Hippocampal formation (tissue), 2 donors: ENCODE measurements at places on chromosomes 1 and 21.
A peak's percentile ranks its signal among the peaks of the same experiment; 100 is the strongest.

DNA sequence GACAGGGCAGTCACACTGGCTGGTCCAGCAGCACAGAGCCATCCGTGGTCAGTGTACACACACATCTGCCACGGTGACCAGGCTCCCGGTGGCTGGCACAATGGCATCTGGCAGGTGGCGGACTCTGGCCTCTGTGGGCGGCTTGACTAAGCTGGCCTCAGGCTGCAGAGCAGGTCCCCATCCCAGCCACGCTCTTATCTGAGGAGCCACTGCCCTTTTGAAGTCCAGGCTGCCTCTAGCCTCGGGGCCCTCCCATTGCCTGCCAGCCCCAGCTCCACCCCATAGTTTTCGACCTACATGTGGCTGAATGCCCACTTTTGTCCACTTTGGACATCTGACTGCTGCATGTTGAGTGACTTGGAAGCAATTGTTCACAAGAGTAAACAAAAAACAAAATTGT lies 29.9 kb upstream of the EDN2 start:
- DNase-seq = no peak

DNA sequence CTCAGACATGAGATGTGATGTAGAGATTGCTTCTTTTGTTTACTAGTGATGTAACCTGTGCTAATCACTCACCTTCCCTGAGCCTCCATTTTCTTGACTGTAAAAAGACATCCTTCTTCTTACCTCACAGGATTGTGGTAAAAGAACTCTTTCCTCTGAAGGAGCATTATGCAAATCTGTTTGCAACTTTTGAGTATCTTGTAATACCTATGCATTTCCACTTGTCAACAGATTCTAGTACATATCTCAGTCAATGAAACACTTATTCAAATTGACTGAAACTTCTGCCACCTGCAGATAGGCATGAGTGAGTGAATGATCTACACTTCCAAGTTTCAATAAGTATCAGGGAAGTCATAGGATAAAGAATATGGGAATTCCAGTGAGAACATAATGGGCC lies 174.7 kb downstream of the HHIPL2 start:
- DNase-seq = no peak

DNA sequence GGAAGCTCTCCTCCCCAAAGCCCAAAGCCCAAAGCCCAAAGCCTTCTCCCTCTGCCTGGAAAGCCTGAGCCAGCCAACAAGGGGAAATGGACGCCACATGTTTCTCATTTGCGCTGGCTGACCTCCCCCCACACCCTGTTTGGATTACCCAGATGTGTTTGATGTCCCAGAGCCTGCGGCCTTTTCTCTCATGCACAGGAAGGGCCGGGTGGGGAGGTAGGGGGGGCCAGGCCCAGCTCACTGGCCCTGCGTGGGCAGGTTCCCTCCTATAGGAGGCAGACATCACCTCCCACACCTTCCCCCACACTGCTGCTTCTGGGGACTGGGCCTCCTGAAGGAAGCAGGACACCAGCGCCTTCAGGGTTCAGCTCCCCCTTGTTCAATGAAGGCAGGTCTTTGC lies 116.3 kb downstream of the NAV1 start:
- no peak for DNase-seq

GRCh38 chr1:90220941-90221693 lies 226.2 kb downstream of the ZNF326 start:
- no peak for DNase-seq

DNA sequence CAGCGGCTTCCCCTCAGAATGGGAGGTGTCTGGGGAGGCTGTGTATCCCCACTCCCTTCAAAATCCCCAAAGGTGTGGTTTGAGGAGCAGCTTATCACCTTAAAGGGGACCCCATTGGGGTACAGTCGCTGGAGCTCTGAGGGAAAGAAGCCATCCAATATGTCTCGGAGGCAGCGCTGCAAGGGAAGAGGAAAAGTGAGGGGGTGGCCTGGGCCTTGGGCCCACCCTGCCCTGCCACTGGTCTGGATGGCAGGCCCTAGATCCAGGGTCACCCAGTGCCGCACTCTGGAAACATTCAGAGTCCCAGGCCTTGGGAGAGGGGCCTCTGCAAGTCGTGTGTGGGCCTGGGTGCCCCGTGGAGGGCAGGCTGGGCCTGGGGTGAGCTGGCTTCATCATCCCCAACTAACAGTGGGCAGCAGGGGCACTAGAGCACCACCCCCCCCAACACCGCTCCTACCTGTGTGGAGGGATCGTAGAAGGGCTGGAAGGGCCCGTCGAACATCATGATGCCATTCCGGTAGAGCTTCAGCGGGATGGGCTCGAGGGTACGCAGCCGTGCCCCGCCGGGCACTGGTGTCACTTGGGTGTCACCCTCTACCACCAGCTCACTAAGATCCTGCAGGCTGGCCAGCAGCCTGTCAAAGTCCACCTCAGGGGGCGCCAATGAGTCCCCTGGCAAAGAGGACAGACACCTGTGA lies 5.6 kb downstream of the SH3BGRL3 start:
- DNase-seq = no peak

GRCh38 chr1:230191079-230191804 lies 124.2 kb downstream of the GALNT2 start:
- peak; percentile 48 for DNase-seq

DNA sequence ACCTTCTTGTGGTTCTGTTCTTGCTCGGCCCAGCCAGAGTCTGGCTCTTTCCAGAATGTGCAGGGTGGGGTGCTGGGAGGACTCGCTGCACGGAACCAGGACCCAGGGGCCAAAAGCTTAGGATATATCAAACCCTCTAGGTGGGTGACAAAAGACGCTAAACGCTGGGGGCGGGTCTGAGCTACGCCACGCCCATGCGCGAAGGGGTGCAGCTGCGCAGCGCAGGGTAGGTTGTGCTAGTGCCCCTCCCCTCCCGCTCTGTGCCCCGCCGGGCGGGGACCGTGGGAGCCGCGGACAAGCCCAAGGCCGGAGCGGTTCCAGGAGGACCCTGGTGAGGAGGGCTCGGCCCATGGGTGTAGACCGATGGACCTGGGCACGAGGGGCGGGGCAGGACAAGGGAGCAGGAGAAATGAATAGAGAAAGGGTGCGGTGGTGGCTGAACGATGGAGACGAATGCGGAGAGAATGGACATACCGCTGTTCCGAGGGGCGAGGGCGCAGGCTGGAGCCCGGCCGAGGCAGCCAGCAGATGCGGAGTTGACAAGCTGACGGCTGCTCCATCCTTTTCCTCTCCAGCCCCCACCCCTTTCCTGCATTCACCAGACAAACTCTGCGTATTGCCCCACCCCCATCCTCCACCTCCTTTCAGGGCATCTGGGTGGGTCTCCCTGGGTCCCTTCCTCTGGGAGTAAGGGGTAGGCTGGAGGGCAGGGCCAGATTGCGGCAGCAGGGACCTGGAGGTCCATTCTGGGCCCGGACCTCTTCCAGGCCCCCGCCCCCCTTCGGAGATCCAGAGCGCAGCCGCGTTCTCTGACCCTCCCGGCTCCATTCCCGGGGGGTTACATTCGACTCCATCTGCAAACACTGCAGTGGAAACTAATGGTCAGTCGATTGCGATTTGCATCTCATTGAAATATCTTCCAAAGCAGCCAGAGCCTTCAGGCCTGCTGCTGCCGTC lies at the start of gene RUSC1:
RUSC1 (plus strand) TSS at position 234 of the 957 bp plus-strand sequence. CDS start 880 bp downstream, outside the sequence.
- DNase-seq = peak; percentile 70

DNA sequence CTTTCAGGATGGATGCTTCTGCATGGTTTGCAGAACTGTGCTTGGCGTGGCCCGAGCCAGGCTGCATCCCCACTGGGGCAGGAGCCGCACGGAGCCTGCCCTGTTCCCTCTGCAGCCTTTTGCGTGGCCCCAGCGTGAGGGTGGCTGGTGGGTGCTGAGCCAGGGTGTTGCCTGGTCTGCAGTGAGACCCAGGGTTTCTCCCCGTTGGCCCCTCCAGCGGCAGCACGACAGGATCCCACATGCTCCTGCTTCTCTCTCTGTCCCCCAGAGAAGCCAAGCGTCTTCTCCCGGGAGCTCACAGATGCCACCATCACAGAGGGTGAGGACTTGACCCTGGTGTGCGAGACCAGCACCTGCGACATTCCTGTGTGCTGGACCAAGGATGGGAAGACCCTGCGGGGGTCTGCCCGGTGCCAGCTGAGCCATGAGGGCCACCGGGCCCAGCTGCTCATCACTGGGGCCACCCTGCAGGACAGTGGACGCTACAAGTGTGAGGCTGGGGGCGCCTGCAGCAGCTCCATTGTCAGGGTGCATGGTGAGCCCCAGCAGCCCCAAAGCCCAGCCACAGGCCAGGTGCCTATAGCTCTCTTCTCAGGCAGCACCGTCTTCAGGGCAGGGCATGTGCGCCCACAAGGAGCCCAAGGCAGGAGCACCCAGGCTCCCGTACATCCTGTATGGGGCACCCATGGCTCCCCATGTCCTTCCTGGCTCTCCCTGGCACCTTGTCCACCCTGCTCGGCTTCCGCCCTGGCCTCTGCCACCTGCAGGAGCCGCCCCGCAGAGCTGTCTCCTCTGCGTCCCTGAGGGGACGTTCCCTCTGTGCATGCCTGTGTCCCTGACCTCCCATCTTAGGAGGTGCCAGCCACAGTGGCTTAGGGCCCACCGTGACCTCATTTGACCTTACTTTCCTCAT lies 78.9 kb downstream of the OBSCN start:
- DNase-seq = no peak

- DNase-seq = no peak
Measured at GRCh38 chr1:93871366-93871765, 7.6 kb downstream of the DNTTIP2 start.

GRCh38 chr1:183807549-183808168 lies 2.7 kb downstream of the RGL1 start:
- DNase-seq = no peak

DNA sequence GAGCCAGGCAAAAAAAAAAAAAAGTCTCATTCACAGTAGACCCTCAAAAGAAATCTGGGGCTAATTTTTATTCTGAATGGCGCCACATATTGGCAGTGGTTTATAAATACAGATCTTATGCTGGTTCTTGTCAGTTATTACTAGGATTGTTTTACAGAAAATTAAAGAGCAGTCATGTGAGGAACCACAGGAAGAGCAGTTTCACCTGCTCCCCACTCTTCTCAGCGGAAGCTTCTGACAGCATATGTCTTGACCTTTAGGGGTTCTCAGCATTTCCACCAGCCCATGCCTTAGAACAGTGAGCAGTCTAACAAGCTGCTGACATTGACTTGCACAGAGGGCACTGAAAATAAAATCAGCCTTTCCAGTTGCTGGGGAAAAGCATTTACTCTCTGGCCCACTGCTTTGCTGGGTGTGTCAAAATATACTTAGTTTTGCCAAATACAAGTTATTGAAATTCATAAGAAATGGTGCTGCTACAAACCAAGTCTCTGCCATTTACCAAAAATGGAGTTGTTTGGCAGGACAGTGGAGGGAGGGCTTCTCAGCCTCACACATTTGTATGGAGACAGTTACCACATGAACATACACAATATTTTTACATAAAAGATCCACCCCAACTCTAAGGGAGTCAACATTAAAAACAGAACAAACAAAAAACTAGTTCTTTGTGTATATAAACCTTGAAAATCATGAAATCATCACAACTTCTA lies 144.2 kb downstream of the SYT2 start:
- no peak for DNase-seq

DNA sequence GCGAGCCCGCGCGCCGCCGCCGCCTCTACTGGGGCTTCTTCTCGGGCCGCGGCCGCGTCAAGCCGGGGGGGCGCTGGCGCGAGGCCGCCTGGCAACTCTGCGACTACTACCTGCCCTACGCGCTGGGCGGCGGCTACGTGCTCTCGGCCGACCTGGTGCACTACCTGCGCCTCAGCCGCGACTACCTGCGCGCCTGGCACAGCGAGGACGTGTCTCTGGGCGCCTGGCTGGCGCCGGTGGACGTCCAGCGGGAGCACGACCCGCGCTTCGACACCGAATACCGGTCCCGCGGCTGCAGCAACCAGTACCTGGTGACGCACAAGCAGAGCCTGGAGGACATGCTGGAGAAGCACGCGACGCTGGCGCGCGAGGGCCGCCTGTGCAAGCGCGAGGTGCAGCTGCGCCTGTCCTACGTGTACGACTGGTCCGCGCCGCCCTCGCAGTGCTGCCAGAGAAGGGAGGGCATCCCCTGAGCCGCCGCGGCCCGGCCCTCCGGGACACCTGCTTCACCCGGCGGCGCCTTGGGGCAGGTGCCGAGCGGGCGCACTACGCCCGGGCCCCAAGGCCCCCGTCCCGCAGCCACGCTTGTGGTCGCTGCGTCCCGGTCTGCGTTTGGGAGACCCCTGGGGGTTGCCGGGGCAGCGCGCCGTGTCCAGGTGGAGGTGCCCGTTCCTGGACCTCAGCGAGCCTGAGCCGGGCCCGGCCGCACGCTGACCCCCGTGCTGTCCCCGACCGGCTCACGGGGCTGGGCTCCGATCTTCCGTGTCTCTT lies 944 bp downstream of the B3GALT6 start:
- no peak for DNase-seq

GRCh38 chr1:156643778-156644092 lies 1.8 kb downstream of the BCAN start:
- DNase-seq = no peak

DNA sequence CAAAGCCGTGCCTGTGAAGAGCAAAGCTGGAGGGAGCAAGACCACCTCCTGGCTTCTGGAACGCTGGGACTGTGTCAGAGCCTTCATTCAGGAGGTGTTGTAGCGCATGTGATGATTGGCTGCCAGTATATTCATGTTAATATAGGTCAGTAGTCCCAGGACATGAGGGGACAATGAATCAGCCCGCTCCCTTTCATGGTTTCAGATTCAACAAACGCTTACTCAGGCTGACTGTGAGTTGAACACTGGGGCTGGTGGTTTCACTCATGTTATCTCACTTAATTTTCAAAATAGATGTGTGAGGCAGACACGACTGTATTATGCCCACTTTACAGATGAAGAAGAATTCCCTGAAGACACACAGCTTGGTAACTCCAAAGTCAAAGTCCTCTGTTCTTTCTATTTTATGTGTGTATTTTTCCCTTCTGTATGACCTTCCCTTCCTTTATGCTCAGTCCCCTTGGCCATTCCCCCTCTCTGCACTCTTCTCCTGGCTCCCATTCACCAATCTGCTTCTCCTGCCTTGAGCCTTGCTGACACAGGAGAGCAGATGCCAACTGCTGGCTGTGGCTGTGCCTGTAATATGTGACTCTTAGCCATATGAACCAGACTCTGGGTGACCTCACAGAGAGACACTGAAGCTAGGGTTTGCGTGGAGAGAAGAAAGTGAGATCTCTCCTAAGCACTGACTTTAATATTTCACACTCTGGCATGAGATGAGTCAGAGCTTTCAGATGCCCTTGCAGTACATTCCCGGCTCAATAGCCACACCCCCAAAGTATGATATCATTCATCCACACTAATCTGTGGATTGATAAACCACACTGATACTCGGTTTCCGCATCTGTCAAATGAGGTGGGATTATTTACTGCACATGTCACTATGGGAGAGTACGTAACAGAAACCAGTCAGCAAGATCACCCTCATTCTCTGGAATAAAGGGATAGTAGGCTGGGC lies 31.4 kb upstream of the KIRREL1 start:
- no peak for DNase-seq

- DNase-seq = no peak
Measured at GRCh38 chr1:37498872-37499617, 15.5 kb downstream of the MEAF6 start.

DNA sequence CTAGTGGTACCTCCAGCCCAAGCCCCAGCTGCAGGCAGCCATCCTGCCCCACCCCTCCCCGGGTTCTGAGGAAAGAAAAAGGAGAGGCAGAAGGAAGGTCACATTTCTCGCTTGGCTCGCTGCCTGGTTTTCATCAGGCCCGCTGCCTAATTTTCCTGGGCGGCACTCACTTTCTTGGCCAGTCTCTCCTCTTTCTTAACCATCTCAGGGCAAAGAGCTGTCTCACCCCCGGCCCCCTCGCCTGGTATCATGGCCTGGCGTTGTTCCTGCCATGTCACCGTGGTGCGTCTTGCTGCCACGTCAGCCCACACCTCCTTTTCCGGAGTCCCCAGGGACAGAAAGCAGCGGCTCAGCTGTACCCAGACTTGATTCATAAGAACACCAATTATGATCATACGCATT lies 26.6 kb upstream of the CASZ1 start:
- no peak for DNase-seq
